ENCODE measurements at places on chromosomes 11 and 22.

DNA sequence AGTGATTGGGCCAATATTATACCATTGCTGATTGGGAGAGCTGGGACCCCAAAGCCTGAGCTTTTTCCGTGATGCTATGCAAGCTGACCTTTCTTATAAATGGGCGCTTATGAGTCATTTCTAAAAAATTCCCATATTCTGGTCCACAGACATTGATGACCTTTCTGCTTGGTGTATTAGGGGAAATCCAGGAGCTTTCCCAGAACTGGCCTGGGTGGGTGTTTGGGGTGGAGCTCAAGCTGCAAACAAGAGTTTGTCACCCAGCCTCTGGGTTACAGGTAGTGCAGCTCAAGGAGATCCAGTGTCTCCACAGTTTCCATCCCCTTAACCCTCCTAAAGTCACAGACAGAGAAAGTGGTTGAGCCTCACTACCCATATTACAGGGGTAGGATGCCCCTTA is 67.7 kb downstream of the CCDC81 start:
- no peak for DNase-seq

- DNase-seq = no peak
Observed at GRCh38 chr11:104688731-104689130, 209.5 kb downstream of the CASP12 start.

DNA sequence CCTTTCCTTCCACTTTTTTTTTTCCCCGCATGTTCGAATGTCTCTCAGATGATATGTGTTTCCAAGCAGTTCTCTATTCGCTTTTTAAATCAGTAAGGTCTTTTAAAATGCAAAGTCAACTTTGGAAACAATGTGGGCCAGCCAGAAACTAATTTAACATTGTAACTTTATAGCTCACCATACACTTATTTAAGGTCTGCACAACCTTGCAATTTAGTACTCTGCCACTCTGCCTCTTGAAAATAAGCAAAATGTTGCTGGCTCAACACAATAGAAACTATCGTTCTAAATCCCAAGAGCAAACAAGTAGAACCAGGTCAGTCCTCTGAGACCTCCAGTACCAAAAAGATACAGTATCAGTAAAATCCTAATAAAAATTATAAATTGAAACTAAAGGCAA is 109.0 kb downstream of the SIK3 start:
- DNase-seq = no peak

DNA sequence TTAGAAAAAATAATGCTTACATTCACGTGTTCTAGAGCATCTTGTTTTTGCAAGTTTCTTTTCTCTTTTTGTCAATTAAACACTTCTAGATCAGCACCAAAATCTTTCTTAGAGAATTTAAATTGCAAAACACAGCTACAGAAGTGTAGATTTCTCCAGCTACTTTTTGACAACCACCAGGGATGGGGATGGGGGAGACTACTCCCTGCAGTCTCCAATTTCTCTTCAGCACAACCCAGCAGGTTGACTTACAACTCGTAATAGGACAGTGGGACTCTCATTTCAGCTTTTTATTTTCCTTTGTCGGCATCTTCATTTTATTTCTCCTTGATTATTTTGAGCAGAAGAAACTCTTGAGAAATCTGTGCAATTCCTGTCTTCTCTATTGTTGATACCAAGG is 441.2 kb downstream of the LRRC4C start:
- DNase-seq = no peak

DNA sequence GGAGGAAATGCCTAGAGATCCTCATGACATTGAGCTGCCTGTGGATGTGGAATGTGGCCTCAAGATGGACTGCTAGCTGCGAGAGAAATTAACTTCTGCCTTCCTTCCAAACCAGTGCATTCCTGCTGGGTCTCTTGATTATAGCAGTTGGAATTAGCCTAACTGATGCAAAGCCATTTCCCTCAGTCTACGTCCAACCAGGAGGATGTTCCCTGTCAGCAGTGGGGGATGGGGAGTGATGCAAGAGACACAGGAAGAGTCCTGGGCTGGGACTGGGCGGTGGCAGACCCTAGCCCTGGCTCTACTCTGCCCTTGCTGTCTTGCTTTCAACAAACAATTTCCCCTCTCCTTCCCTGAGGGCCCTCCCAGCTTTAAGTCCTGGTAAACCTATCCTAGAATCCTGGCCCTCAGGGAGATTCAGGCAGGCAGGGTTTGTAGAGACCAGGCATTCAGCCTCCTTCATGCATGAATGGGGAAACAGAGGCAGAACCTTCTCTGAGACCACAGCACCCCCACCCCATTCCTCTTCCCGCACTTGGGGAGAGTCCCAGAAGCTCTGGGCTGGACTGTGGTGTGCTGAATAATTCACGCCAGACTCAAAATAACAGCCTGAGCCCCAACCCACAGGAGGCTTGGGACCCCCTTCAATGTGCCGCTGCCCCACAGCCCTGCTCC is 17.0 kb downstream of the C11orf96 start:
- no peak for DNase-seq

- no peak for DNase-seq
Observed at GRCh38 chr22:41857155-41857859, 24.4 kb downstream of the SREBF2 start.

- no peak for DNase-seq
Observed at GRCh38 chr11:107545101-107545514, 20.4 kb downstream of the ALKBH8 start.

GRCh38 chr11:37484298-37484697 is 886.3 kb upstream of the RAG2 start:
- DNase-seq = no peak

GRCh38 chr11:112658431-112658878 is 302.8 kb upstream of the NCAM1 start:
- no peak for DNase-seq

DNA sequence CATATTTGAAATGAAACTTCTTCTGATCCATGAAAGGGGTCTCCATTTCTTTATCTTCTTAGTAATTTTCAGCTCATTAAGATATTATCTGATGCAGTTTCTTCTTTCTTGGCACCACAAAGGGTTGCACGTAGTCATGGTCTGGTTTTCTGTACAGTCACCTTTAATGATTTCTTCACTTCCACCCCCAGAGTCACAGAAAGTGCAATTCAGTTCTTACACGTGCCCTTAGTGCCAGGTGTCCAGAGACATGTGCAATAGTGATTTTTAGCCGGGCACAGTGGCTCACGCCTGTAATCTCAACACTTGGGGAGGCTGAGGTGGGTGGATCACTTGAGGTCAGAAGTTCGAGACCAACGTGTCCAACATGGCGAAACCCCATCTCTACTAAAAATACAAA is 202.8 kb upstream of the MTNR1B start:
- no peak for DNase-seq

DNA sequence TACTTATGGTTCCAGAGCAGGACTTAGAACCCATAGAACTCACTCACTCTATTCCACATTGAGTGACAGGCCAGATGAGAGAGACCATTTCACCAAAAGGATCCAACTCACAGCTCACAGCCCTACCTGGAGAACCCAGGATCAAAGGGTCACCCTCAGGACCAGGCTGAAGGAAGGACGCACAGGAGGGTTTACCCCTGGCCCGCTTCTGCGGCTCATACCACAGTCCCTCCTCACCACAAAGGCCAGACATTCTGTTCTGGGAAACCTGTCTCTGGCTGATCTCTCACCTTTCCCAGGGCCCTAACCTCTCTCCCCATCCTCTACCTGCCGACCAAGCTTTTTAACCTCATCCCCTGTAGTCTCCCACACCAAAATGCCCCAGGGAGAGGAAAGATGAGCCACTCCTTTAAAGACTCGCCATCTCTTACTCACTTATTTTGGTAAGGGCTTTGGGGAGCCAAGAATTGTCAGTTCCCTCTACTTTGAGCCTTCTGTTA is 4.7 kb downstream of the FOSL1 start:
- no peak for DNase-seq

DNA sequence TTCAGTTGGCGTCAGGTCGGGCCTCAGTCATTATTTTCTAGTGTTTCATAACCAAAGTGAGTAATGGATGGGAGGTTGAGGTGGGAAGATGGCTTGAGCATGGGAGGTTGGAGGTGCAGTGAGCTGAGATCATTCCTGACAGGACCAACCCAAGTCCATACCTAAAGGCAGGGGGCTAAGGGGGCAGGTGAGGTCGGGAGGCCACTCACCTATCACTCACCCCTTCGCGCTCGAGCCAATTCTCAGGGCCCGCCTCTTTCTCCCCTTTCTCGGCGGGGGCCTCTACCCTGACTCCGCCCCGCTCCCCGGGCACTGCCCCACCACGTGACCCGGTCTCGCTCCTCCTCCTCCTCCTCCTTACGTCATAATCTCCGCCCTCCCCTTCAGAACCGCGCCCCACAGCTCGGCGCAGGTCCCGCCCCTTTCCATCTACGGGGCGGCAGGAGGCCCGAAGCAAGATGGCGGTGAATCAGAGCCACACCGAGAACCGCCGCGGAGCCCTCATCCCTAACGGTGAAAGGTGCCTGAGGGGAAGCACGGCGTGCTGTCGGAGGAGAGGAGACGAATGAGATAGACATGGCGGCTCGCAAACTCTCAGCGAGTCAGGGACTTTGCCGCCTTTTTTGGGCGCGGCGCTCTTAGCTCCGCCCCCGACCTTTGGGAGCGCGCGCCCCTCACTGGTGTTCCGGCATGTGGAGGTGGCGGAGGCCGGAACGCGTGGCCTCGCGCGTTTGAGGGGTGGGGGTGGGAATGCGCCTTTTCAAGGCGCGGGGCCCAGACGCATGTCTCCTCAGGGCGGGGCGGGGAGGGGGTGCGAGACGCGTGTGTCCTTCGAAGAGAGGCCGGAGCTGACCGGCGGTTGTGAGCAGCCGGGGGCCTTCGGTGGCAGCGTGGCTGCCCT is at the start of gene WBP2NL:
Gene WBP2NL, plus strand, starts transcription at position 428 of the 901 bp plus-strand sequence. Its CDS starts 31 bp downstream, at position 459.
- DNase-seq = no peak

- no peak for DNase-seq
Observed at GRCh38 chr11:13207270-13207664, 70.3 kb upstream of the BMAL1 start.

All from NCI-H446 (cell line).